ENCODE measurements at places on chromosomes 16 and 17.

GRCh38 chr16:85524365-85524629 is 88.8 kb upstream of the GSE1 start:
- no peak for DNase-seq

DNA sequence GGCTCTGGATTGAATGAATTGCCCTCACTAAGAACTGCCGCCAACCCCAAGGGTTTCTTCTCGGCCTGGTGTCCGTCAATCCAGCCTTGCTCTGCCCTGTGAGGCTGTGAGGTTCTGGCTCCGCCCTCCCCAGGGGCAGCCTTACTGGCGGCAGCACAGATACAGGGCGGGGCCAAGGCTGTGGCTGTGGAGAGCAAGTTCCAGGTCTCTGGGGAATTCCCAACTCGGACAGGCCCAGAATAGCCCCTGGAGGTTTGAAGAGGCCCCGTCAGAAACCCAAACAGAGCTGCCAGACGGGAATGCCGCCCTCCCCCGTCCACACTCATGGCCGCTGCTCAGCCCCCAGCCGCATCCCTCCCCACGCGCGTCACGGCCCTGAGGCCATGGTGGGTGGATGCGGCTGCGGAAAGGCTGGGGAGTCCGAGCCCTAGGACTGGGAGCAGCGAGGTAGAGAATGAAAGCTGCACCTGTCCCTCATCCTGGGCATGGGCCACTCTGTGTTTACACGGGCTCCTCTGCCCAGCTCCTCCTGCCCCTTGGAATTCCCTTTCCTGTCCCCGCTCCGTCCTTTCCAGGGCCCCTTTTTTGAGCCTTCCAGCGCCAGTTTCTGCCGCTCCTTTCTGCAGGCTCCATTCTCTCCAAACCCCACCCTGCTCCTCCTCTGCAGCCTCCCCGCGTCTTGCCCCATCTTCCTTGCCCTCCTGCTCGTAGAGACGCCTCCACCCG is 660 bp upstream of the PRRT2 start:
- peak; percentile 90 for DNase-seq

DNA sequence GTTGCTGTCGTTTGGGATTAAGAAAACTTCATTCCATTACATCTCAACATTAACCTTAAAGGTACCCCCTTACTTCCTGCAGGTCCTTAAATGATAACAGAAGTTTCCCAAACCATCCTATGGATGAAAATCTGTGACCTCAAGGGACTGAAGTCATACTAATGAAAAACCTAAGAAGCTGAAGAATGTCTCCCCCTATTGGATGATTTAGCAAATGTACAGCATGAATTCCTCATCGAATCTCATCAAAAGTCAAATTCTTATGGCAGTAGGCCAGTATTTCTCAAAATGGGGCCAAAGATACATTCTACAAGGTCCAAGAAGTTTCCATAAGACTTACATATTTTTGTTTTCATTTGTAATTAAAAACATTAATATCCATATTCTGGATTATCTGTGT is 13.5 kb downstream of the SCO1 start:
- DNase-seq, result no peak

DNA sequence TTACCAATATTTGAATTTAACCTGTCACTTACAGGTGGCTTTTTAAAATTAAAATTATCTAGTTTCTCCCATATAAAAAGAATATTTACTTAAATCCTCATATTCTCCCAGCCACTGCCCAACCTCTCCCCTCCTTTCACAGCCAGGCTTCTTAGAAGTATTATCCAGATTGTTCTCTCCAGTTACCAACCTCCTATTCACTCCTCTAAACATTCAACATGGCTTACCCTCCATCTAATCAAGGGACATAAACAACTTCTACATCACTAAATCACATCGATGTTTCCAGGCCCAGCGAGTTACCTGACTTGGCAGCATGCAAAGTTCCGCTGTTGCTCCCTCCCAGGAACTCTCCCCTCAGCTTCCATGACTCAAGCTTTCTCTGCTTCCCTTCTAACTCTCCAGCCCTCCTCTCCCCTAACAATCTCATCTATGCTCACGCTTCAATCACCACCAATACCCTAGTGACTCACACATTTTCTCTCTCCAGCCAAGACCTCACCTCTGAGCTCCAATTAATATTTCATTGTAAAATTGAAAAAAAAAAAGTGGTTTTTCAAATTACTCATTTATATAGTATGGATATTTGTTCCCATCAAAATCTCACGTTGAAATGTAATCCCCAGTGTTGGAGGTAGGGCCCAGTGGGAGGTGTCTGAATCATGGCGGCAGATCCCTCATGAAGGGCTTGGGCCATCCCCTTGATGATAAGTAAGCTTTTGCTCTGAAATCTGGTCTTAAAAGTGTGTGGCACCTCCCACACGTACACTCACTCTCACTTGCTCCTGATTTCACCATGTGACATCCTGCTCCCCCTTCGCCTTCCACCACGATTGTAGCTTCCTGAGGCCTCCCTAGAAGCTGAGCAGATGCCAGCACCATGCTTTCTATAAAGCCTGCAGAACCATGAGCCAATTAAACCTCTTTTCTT is 88.5 kb downstream of the HELZ start:
- peak; percentile 5 for DNase-seq

- DNase-seq, result no peak
These were observed 814 bp upstream of the CDH3 start for GRCh38 chr16:68644296-68644695.

DNA sequence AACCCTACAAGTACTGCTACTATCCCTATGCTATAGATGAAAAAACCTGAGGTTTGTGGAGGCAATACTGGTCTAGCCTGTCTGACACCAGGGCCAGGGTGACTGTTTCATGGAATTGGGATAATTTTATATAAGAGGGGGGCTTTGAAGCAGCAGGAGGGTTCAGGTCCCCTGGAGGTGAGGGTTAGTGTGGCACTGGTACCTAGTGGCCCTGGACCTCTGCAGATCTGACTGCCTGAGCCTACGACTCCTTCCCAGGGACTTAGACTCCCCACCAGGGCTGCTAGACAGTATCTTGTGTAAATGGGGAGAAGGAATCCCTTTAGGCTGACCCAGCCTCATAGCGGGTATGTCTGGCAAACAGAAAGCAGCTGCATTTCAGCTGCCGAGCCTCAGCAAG is 6.8 kb downstream of the ADAP2 start:
- no peak for DNase-seq

DNA sequence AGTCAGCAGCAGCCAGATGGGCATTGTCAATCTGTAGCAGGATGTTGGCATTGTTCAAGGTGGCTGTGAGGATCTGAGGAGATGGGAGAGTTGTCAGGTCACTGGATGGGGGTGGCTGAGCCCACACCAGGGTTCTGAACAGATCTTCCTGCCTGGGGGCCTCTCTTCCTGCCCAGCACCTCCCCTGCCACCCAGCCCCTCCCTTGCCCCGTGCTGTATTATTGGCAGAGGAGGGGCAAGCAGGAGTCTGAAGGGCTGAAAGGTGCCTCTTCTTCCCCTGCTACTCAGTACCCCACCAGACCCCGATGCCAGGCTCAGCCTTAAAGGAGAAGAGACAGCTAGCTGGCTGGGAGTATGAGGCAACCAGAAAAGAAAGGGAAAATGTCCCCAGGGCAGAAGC is 93.0 kb downstream of the GOSR1 start:
- DNase-seq, result no peak

- no peak for DNase-seq
These were observed 182.0 kb downstream of the IRF8 start for GRCh38 chr16:86080982-86081381.

DNA sequence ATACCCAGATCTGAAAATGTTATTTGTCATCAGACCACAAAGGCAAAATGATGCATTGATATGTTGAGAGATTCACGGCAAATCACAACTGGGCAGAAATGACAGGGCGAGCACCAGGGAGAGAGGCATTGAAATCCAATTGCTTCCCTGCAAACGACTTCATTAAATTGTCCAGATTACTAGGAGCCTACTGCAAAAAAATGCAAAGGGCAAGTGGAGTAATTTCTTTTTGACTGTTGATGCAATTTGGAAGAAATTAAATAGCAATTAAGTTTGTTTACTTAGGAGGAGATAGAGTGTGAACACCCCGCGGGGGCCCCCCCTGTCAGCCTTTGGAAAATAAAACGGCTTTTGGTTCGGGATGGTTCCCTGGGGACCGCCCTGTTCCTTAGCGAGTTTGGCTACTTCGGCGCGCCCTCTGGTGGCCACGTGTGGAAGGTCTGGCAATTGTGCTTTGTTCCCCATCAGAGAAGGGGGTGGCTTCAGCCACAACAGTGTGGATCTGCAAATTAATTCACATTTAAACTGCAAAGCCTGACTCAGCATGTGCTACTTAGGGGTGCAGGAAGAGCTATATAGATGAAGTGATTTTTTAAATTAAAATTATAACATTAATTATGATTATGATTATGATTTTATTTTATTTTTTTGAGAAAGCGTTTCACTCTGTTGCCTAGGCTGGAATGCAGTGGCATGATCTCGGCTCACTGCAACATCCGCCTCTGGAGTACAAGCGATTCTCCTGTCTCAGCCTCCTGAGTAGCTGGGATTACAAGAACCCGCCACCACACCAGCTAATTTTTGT is 14.5 kb upstream of the TMC7 start:
- peak; percentile 85 for DNase-seq

- DNase-seq, result no peak
These were observed 222.2 kb upstream of the EEF2KMT start for GRCh38 chr16:5319799-5320198.

All from stimulated activated naive CD8-positive, alpha-beta T cell treated with anti-CD3 and anti-CD28 coated beads, Interleukin-15, Interleukin-2, amounts not matched to agents 100 U/mL and 50 U/mL, for 24 hours (primary cell).